ENCODE measurements at places on chromosomes 2 and 18. TPM values are rescaled to one million over a fixed set of nuclear protein-coding genes. Genes with fewer than 3 reads are reported as not detected.

Gene SLC11A1
- 0.13 TPM for total RNA-seq

Gene NAT8
- total RNA-seq: not detected

Gene CD207
- total RNA-seq: not detected

Gene POTEI
- total RNA-seq: not detected

Gene TMEM178A
- total RNA-seq: not detected
